ENCODE measurements at places on chromosomes 7 and 10. TPM values are rescaled to one million over a fixed set of nuclear protein-coding genes. Genes with fewer than 3 reads are reported as not detected.

NOS3 gene
- 33.4 TPM for total RNA-seq

AGBL3 gene
- total RNA-seq, result 1.7 TPM

SLC26A4 gene
- 8.0 TPM for total RNA-seq

FGF8 gene
- total RNA-seq, result not detected

HOXA6 gene
- total RNA-seq, result 8.6 TPM

GNB2 gene
- 154 TPM for total RNA-seq

WDFY4 gene
- 2.1 TPM for total RNA-seq

XRCC2 gene
- 3.1 TPM for total RNA-seq

CALML3 gene
- not detected for total RNA-seq

PNLIPRP3 gene
- not detected for total RNA-seq

NEUROG3 gene
- not detected for total RNA-seq

GJD4 gene
- total RNA-seq, result not detected

GFRA1 gene
- 51.3 TPM for total RNA-seq

DNA sequence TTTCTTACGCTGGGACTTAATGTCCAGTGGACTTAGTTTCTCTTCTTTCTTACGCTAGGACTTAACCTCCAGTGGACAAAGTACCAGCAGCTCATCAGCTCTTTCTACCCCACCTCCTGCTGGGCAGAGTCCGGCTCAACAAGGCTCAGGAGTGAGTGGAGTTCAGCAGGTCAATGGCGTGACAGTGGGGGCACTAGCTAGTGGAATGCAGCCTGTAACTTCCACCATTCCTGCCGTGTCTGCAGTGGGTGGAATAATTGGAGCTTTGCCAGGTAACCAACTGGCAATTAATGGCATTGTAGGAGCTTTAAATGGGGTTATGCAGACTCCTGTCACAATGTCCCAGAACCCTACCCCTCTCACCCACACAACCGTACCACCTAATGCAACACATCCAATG lies 199.7 kb downstream of the MLLT10 start:
- DNase-seq, result peak; percentile 59

- peak; percentile 77 for DNase-seq
Observed at GRCh38 chr7:14747701-14748100, 154.8 kb downstream of the DGKB start.

- DNase-seq, result no peak
Observed at GRCh38 chr10:113987805-113988204, 55.9 kb upstream of the ADRB1 start.

DNA sequence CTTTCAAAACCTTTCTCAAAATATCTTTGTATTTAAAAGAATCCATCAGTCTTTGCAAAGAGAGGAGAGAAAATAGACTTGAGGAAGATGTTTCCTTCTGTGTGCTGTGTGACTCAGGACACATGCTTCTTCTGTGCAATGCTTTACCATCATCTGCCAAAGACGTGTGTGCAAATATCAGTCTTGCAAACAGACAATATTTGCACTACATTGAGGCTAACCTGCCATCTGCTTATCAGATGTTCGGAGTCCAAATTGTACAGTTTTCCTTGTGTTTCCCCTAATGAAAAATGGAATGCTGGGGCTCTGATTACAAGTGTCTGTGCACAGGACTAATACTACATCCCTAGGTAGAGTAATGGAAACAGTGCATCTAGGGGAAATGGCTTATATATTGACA lies 353.1 kb upstream of the LRRTM3 start:
- no peak for DNase-seq

DNA sequence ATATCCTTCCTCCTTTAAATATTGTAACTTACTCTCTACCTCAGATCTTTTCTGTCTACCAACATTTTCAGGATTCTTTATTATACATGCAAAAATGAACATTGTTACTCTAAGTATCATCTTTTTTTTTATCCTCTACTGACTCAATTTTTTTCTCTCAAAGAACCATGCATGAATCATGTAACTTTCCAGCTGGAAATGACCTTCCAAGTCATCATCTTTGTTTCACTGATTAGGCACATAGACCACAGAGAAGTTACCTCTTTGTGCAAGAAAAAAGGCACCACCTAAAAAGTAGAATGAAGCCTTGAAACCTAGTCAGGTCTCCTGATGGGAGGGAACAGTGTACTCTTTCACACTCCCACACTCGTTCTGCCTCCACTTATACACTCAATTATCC lies 234.9 kb downstream of the HGF start:
- DNase-seq, result no peak

DNA sequence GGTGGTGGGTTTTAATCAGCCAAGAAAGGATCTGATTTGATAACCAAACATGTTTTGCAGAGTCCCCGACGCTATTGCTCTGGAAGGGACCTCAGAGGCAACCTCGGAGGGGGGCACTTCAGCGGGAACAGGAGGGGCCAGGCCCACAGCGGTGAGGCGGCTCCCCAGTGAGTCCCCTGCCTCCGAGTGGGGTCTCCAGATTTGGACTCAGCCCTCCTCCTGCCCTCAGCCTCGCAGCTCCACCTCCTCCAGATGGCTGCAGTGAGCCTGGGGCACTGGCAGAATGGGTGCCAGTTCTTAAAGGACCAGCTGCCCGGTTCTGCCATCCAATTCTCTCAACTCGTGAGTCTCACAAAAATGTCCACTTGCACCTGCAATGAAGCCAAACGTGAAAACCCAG lies 61.0 kb upstream of the NANOS1 start:
- DNase-seq, result no peak

DNA sequence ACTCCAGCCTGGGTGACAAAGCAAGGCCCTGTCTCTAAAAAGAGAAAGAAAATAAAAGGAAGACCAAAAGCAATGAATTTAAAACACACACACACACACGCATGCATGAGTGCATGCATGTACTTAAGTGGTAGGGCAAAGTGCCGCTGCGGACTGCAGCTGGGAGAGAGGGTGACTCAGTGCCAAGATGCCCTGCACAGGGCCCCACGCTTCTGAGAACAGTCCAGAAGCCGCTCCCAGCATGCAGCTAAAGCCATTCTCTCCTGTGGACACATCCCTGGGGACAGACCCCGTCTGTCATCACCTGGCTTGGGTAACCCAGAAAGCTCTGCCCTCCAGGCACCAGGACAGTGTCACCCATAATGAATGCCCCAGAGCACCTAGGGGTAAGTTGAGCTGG lies 61.0 kb upstream of the MYL10 start:
- DNase-seq, result no peak

- DNase-seq, result peak; percentile 30
Observed at GRCh38 chr10:114021154-114021553, 22.5 kb upstream of the ADRB1 start.

- peak; percentile 51 for DNase-seq
Observed at GRCh38 chr7:134645935-134646334, 718 bp upstream of the BPGM start.

GRCh38 chr10:11783558-11783865 lies 39.6 kb upstream of the PROSER2 start:
- DNase-seq, result no peak

GRCh38 chr10:78700413-78700812 lies 368.4 kb upstream of the ZMIZ1 start:
- DNase-seq, result peak; percentile 82

GRCh38 chr10:133537546-133538545 lies 10.7 kb downstream of the CYP2E1 start:
- peak; percentile 45 for DNase-seq

Data from dermis blood vessel endothelial cell (primary cell).